ENCODE measurements at places on chromosomes 1 and 21.

DNA sequence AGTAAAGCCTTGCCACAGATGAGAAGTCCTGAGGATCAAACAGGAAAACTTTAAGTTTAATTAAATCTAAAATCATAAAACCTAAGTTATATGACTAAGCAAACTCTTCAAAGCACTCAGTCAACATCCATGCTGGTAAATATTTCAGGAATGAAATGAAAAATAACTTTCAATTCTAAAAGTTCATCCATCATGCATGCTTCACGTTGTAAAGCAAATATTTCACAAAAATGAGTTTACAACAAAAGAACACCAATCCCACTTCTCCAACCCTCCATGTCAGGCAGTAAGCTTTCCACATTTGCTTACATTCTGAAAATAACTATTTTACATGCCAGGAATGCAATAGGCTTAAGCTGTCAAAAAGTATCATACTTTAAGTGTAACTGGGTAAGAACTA lies 16.8 kb downstream of the APP start:
- no peak for DNase-seq

DNA sequence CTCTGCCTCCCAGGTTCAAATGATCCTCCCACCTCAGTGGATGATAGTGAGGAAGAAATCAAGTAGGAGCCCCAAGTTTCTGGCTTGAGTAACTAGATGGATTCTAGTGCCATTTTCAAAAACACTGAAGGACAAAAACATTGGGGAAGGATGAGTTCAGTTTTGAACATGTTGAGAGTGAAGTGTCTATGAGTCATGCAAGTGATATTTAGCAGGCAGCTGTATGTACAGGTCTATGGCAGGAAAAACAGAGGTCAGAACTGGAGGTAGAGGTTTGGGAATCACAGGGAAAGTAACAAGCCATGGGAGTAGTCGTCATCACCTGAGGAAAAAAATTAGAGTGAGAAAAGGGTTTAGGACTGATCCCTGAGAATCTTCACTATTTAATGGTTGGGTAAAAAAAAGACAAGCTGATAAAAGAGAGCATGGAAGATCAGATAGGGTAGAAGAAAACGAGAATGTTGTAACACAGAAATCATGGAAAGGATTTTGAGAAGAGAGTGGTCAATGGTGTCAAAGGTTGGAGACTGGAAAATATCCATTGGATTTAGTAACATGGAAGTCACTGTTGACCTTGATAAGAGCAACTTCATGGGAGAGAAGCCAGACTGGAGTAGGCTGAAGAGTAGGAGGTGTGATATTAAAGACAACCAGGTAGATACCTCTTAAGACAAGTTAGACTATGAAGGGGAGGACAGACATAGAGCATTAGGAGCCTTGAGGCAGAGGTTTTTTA lies 53.1 kb downstream of the DIPK1A start:
- no peak for DNase-seq

DNA sequence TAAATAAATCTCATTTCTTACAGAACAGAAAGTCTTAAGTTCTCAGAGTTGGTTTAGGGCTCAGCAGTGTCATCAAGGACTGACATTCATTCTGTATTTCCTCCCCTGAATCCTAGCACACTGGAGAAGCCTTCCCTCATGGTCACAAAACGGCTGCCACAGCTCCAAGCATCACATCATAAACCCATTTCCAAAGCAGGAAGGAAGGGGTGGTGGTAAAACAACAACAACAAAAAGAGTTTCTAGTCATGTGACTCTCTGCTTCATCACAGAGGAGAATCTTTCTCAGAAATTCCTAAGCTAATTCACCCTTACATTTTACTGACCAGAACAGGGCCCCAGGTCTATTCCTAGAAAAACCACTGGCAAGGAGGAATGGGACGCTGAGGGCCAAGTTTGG lies 210.3 kb downstream of the KAZN start:
- DNase-seq, result no peak

GRCh38 chr1:204348722-204349121 lies 11.0 kb downstream of the PLEKHA6 start:
- DNase-seq, result no peak

DNA sequence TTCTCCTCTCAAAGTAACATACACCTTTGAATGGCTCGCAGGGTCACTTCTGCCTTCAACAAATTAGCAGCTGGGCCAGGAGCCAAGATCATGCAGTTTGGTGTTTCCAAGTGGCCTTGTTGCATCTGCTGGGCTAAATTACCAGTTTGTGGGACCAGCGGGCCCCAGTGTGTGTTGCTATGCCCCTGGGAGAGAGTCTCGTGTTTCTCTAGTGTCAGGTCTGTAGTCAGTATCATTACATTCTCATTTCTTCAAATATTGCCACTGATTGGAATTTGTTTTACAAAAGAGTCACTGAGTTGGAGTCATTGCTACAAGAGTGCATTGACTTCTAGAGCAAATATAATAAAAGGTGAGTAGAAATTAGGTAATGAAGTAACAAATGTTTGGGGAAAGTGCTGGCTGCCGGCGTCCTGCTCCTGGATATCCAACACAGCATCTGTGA lies 35.5 kb downstream of the RHOU start:
- DNase-seq, result no peak

GRCh38 chr21:16353764-16354163 lies 624.0 kb downstream of the USP25 start:
- no peak for DNase-seq

- no peak for DNase-seq
Measured at GRCh38 chr1:53391982-53392381, 64.1 kb upstream of the LRP8 start.

- no peak for DNase-seq
Measured at GRCh38 chr1:4305526-4306301, 348.7 kb upstream of the AJAP1 start.

- no peak for DNase-seq
Measured at GRCh38 chr21:44742418-44743153, 31.2 kb upstream of the TSPEAR start.

- no peak for DNase-seq
Measured at GRCh38 chr1:108722292-108722691, 9.6 kb downstream of the FNDC7 start.

GRCh38 chr1:8481650-8482380 lies 163.9 kb downstream of the SLC45A1 start:
- no peak for DNase-seq

DNA sequence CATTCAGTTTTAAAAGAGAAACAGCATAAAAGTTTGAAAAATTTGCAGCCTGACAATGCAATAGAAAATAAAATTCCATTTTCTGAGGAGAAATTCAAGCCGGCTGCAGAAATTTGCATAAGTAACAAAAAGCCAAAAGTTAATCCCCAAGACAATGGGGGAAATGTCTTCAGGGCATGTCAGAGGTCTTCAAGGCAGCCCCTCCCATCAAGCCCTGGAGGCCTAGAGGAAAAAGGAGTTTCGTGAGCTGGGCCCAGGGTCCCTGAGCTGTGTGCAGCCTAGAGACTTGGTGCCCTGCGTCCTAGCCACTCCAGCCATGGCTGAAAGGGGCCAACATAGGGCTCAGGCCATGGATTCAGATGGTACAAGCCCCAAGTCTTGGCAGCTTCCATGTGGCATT lies 74.6 kb downstream of the PIK3R3 start:
- DNase-seq, result no peak

- no peak for DNase-seq
Measured at GRCh38 chr1:157137408-157138219, 581 bp downstream of the ETV3 start.

DNA sequence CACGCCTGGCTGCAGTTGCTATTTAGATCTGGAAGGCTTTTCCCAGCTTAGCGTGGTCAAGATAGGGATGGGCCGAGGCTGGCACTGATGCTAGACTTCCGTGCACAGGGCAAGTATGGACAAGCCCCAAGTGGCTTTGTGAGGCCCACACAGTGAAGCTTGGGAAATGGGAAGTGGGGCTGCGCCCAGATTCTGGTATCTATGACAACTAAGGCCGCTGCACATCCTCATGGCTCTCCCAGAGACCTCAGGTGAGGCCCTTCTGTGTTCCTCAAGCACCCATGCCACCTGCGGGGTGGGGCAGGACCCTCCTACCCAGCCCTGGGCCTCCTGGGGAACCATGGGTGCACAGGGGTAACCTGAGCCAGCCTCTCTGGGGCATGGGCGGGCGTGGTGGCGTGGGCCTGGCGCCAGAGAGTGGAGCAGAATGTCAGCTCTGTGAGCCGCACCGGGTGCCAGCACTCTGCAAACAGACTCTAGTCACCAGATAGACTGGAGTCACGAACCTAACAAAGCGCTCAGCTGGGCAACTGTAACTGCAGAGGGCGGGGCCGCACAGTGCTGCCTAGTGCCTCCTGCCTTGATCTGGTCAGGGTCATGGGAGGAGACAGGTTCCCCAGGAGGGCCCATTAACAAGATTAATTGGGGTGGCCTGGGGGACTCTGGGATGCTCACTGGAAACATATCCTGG lies 46.4 kb downstream of the ELF3 start:
- no peak for DNase-seq

DNA sequence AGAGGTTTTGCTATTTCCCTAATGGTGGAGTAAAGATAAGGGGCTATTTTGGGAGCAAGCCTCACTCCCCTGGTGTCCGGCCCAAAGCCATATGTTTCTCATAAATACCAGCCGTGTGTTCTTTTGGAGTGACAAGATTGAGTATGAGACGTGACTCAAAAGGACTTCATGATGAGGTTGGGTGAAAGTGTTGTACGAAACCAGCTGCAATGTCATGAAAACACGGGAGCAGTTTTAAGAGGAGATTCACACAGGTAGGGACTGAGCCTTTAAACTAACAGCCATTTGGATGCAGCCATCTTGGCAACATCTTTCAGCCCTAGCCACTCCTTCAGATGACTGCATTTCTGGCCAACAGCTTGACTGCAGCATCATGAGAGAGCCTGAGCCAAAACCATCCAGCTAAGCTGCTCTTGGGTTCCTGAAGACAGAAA lies 532.3 kb upstream of the USP24 start:
- DNase-seq, result no peak

DNA sequence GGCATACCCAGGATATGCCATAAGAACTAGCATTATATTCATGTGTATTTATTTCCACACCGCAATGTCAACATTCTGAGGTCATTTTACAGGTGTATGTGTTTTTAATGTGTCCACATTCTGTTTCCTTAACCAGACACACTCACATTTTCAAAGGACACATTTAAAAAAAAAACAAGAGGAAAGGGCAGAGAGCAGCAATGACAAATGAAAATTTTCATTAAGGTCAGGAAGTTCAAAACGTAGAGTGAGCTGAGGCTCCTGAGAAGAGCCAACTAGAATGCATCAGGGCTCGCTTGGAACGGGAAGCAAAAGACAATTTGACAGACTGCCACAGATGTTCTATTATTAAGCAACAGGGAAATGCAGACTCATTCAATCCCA lies 4.8 kb upstream of the GNPAT start:
- DNase-seq, result no peak

GRCh38 chr21:32887026-32887425 lies 115.5 kb upstream of the PAXBP1 start:
- DNase-seq, result no peak

GRCh38 chr1:15231714-15232201 lies 15.3 kb upstream of the FHAD1 start:
- no peak for DNase-seq

GRCh38 chr1:7358425-7358824 lies 412.7 kb upstream of the VAMP3 start:
- no peak for DNase-seq

- no peak for DNase-seq
Measured at GRCh38 chr1:58650141-58650540, 49.7 kb downstream of the MYSM1 start.

GRCh38 chr21:29376556-29376955 lies 77.8 kb downstream of the BACH1 start:
- peak; percentile 35 for DNase-seq

GRCh38 chr1:1371746-1372711 lies 3.0 kb downstream of the AURKAIP1 start:
- peak; percentile 67 for DNase-seq

GRCh38 chr1:176847052-176847451 lies 317.5 kb downstream of the ASTN1 start:
- no peak for DNase-seq

DNA sequence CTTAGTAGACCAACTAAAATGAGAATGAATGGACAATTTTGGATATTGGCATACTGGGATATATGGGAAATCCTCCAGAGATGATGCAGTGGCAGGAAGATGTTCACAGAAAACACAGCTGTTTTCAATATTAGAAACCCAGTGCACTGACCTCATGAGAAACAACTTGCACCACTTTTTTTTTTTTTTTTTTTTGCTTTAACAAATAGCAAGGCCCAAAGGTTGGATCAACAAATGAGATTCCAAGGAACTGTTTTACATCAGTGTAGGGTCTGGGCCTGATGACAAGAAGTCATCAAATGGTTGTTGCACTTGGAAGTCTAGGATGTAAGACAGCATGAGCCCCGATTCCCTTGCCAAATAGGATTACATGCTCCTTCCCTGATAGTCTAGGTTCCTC lies 110.7 kb downstream of the SLC25A24 start:
- no peak for DNase-seq

GRCh38 chr1:9689971-9690381 lies 38.4 kb downstream of the PIK3CD start:
- DNase-seq, result no peak

- no peak for DNase-seq
Measured at GRCh38 chr1:32390904-32391870, 3.1 kb downstream of the BSDC1 start.

DNA sequence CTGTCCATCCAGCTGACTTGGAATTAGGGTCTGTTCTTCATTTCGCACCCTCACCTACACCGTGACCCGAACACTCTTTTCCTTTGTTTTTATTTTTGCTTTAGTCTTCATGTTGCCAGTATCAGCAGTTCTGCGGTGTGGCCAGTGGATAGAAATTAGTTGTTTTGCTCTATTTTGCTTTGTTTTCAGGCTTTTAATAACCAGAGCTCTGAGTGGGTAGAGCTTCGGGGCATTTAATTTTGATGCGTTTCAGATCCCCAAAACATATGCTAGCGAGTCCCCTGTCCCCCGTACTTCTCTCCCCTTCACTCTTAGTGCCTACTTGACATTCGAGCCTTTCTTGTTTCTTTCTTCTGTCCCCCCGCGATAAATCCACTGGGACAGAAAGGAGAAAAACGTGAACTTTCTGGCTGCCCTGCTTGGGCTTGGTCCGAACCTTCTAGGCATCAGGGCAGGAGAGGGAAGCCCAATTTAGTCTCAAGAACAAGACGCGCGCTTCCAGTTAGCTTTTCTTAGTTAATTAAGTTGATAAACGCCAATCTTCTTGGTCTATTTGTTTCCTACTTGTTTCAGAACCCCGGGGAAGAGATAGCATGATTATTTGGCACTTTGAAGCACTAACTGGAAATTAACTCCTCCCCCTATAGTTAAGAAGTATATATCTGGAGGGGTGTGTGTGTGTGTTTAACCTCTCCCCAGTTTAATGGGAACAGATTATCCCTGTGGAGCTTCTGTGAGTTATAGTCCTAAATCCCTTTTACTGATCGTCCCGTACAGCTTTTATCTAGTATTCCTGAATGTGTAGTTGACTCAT lies 839 bp downstream of the SWT1 start:
- DNase-seq, result no peak
